Anterior cingulate cortex (tissue), 58 donors: ENCODE measurements at places on chromosomes 3 and 15.

DNA sequence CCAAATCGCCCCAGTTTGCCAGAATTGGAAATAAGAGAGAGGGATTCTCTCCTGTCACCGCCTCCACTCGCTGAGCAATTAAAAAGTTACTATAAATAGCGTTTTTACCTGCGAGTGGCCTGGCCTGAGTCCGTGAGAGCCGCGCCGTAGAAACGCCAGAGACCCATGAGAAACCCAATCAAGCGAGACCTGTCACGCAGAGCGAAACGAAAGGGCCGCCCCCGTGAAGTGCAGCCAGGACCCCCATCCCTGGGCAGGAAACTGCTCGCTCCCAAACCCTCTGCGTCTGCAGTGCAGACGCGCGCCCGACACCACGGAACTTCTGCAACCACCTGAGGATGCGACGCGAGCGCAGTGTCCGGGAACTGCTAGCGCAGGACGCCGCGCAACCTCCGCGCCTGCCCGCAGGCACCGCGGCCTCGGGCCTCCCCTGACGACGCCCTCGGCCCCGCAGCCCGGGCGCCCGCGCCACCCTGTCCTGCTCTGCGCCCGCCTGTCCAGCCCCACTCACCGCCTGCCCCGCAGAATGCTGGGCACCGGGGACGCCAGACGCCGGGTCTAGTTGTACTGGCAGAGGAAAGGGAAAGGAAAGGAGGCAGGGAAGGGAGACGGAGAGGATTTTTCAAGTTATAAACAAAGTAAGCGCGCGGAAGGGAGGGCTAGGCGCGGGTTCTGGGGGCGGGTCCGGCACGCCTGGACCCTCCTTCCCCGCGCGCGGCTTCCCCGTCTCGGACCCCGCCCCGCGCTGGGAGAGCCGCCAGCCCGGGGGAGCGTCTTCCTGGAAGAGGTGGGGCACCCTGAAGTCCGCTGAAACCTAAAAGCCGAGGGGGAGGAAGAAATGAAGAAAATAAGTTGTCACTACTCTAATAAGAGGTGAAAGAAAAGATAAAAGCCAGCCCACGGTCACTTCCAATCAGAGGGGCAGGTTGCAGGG is at the start of gene PLSCR4:
TSS of gene PLSCR4 (minus strand) at position 657 of the 934 bp plus-strand sequence. CDS start 29,034 bp downstream, outside the sequence.
- DNase-seq, result peak; percentile 43

- DNase-seq, result peak; percentile 82
Observed at GRCh38 chr3:181711325-181712135, at the start of gene SOX2. SOX2 (plus strand) TSS chr3:181711925; CDS start chr3:181712361, 436 bp downstream.

DNA sequence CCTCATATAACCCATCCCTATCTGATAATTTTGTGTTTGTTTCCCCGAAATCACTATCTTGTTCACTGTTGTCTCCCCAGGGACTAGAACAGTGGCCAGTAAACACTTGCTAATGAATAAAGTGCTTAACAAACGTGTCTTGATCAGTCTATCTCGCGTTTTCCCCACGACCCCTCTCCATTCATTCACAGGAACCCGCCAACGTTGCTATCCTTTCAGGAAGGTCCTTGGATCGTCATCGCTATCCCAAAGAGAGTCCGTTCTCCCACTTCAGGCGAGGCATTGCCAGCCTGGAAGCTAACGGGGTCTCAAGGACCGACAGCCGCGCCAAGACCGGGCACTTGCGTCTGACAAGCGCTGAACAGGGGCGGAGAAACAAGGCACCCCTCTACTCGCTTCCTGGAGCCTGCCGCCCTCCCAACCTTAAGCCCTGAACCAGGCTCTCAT is 344 bp downstream of the LINS1 start:
- DNase-seq, result no peak

- DNase-seq, result no peak
Observed at GRCh38 chr3:136332302-136332701, 82.2 kb downstream of the PCCB start.

- DNase-seq, result no peak
Observed at GRCh38 chr3:196166741-196167140, 44.5 kb downstream of the ZDHHC19 start.

GRCh38 chr3:179882292-179882691 is 154.4 kb downstream of the PEX5L start:
- no peak for DNase-seq

DNA sequence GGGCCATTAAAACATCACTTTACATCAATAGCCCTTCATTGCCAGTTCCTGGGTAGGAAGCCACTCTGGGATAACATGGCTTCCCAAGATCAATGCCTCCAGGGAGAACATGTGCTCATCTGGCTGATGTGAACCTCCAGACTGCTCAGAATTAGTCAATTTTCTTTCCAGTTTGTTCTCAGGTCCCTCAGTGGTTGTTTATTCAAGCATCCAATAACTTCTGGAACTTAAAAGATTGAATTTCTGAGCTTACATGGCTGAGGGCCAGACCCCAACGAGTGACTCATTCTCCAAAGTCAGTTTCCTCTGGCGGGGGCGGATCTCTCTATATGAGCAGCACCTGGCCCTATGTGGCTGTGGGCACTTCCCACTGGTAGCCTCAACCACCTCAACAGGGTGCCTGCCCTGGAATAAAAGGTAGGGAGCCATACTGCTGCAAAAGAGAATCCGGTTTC is 34.0 kb downstream of the LYZL4 start:
- no peak for DNase-seq

DNA sequence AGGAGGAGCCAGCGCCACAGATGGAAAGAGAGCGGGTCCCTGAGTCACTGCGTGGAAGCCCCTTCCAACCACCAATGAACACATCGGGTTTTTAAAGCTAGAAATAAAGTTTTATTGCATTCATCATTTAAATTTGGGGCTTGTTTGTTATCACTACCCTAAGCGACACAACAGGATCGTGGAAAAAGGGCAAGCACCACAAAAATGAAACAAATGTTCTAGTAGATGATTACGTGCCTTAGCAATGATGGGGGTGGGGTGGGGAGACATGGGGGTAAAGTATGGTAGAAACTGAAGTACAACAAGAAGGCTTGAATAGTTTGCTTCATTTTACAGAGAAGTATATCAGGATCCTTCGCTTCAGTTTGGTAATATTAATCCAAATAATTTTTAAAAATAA is 221.6 kb upstream of the ATP10A start:
- no peak for DNase-seq

- no peak for DNase-seq
Observed at GRCh38 chr15:101810876-101811275, 1.1 kb upstream of the OR4F15 start.

- no peak for DNase-seq
Observed at GRCh38 chr15:63203451-63204090, 14.2 kb downstream of the RAB8B start.

DNA sequence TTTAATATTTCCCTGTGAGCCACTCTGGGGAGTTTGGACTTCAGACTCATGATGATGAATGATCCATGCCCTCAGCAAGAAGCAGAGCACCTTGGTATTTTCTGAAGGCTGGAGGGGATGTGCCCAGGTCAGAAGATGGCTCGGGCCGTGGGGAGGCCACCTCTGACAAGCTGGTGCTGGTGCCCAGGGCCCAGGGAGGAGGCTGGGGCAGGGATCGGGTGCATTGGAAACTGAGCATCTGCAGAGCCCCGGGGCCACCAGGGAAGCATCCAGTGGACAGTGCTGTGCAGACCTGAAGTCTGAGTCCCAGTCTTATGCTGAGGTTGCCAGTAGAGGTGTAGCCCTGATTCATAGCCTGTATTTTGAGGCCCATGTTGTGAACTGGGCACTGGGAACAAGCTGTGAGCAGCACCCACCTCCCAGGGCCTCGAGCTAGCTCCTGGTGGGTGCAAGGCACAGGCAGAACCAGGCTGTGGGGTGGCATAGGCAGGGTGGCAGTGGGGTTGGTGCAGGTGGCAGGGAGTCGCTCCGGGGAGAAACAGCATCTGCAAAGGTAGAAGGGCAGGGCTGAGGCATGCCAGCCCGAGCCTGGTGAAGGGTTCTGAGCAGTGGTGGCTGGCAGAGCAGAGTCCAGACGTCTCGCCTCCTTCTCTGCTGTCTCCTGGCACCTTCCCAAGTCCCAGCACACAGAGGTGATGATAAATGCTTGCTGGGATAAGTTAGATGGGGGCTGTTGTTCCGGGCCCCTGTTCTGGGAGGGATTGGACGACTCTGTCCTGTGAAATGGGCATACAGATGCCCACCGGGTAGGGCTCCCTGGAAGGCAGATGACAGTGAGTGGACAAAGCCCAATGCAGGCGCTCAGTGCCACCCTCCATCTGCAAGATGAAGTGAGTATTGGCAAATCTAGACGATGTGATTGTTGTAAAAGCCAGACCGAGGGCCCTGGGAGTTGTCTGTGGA is 10.6 kb downstream of the DNAJB8 start:
- no peak for DNase-seq

DNA sequence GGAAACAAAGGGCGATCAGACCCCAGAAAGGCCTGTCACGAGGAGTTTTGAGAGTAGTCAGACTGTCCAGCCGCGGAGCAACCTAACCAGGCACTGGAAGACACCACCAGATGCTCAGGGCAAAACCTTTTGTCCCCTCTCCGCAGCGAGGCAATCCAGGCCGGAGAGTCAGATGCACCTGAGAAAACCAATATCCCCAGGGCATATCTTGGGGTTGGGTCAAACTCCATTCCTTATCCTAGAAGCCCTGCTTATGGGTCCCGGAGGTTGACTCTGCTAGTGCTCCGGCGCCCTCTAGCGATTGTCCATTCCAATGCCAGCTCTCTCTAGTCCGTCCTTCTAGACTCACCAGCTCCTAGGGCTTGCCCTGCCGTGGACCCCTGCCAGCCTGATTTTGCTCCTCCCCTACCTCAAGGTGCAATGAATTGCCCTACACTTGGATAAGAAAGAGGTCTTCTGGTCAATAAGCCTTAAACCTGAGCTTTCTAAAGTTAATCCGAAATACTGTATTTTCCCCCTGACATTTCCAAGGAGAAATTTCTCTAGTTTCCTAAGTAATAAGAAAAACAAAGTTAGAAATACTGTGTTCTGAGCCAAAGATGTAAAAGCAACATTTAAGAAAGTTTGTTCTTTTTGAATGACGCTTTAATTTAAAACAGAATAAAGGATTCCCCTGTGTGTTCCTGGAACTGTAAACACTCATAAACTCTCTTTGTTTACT is 5.5 kb downstream of the CPNE4 start:
- peak; percentile 57 for DNase-seq

GRCh38 chr15:34047893-34048775 is 9.1 kb upstream of the AVEN start:
- DNase-seq, result no peak

DNA sequence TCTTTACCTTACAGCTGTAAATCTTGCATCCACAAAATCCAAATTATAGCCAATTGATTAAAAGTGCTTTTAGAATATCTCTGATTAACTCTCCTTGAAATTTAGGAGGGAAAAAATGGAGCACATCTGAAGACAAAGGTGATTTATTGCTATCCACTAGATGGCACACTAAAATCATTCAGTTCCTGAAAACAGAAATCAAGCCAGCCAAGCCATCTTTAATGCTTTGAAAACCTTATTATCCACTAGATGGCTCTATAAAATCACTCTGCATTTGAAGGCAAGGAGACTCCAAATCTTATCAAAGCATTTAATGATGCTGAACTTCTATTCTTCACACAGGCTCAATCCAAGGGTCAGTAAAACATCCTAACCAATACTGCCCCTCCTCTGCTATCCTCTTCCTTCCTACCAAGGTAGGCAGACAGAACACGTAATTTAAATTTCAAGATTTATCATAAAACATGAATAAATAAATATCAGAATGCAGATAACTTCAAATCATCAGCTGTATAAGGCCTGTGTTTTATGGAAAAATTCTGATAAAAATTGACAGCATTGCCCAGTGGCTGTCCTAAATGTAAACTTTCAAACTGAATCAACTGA is 48.4 kb downstream of the GOLIM4 start:
- DNase-seq, result no peak

DNA sequence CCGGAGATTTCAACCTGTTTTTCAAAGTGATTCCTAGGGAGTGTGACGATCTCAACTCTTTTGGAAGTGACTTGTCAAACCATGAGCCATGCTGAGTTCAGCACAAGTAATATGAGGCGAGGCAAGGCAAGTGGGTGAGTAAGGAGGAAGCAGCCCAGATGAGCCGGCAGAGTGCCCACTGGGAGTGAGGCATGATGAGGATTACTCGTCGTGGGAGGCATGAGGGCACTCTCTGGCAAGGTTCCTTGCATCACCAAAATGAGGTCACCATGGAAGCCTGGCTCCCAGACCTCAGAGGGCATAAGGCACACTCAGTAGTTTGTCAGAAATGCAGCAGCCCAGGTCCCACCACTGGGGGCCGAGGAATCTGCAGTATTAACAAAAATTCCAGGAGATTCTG is 636.1 kb downstream of the MAGI1 start:
- DNase-seq, result no peak

GRCh38 chr3:139602003-139602402 is 62.5 kb upstream of the RBP1 start:
- DNase-seq, result no peak

DNA sequence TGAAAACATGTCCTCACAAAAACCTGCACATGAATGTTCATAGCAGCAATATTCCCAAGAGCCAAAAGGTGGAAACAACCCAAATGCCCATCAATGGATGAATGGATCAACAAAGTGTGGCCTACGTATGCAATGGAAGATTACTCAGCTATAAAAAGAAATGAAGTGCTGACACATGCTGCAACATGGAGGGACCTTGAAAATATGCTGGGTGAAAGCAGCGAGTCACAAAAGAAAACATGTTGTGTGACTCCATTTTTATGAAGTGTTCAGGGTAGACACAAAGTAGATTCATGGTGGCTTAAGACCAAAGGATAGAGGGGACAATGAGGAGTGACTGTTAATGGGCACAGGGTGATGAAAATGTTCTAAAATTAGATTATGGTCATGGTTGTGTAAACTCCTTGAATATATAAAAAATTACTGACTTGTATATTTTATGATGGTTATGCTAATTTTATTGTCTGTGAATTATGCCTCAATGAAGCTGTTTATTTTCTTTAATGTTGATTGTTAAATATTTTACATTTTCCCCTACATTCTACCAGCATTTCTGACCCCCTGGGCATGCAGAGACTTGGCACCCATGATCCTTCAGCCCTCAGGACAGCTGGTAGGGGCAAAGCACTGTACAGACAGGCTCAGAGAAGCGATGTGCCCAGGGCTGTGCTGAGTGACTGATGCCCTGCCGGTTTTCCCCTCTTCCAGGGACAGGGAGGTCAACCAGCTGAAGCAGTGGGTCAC is 37.8 kb downstream of the CFAP100 start:
- DNase-seq, result no peak

GRCh38 chr3:106824856-106825255 is 552.4 kb upstream of the CCDC54 start:
- no peak for DNase-seq

- no peak for DNase-seq
Observed at GRCh38 chr15:40048211-40048792, 9.3 kb upstream of the SRP14 start.

- DNase-seq, result no peak
Observed at GRCh38 chr15:49901321-49901720, 217.7 kb downstream of the ATP8B4 start.

DNA sequence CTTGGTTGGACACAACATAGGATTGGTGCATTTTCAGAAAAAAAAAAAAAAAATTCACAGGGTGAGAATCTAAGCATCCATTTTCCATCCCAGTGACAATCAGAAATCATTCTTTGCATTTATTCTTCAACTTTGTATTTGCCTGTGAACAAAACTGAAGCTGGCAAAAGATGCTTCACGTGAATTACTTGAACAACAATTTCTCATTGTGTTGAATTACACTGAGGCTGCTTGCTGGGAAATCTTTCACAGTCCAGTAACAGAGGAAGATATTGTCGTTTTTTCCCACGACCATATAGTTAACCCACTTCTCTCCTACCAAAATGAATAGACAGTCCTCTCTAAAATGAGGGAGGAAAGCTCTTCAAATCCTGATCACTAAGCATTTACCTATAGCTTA is 4.3 kb upstream of the SLCO3A1 start:
- no peak for DNase-seq
